Thoracic aorta (tissue), 2 donors: ENCODE measurements at places on chromosomes 12 and 14. TPM values are rescaled to one million over a fixed set of nuclear protein-coding genes. Genes with fewer than 3 reads are reported as not detected.
A peak's percentile ranks its signal among the peaks of the same experiment; 100 is the strongest.

GRCh38 chr12:15859116-15859515 lies 23.1 kb upstream of the STRAP start:
- DNase-seq = no peak
- no peaks in the 10 kb centered on the region for H3K36me3 ChIP-seq
- no peak overlapping the region for H3K4me3 ChIP-seq
- H3K4me1 ChIP-seq = peaks cover 3% of the 10 kb centered on the region
- H3K27ac ChIP-seq = no peak overlapping the region

Gene ACSS3
- 30.0 TPM for total RNA-seq

- H3K4me3 ChIP-seq = no peak overlapping the region
- H3K27me3 ChIP-seq = no peaks in the 10 kb centered on the region
- no peaks in the 10 kb centered on the region for H3K4me1 ChIP-seq
- H3K27ac ChIP-seq = no peak overlapping the region
Observed at GRCh38 chr12:109760031-109760929, 46.7 kb downstream of the FAM222A start.

- H3K27me3 ChIP-seq = no peaks in the 10 kb centered on the region
- no peaks in the 10 kb centered on the region for H3K36me3 ChIP-seq
- no peaks in the 10 kb centered on the region for H3K4me1 ChIP-seq
- H3K4me3 ChIP-seq = no peak overlapping the region
Observed at GRCh38 chr12:131034631-131035244, 81.0 kb downstream of the ADGRD1 start.

Gene GPR135
- 20.3 TPM for total RNA-seq

DNA sequence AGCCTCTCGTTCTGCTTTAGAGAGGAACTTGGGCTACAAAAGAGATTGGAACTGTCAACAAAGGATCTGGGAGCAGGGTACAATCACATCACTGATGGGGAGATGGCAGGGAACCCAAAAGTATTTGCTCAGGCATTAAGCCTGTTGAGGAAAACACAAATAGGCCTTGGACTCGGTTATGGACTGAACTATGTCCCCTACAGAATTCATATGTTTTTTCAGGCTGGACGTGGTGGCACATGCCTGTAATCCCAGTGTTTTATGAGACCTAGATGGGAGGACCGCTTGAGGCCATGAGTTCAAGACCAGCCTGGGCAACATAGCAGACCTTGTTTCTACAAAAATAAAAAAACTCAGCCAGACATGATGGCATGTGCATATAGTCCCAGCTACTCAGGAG lies 13.9 kb downstream of the DDX23 start:
- no peak overlapping the region for H3K27ac ChIP-seq
- H3K4me1 ChIP-seq = no peaks in the 10 kb centered on the region
- H3K36me3 ChIP-seq = peaks cover 71% of the 10 kb centered on the region
- no peak overlapping the region for H3K4me3 ChIP-seq
- no peaks in the 10 kb centered on the region for H3K27me3 ChIP-seq

GRCh38 chr12:121214855-121215745 lies 5.2 kb downstream of the P2RX4 start:
- no peak for DNase-seq
- peaks cover 3% of the 10 kb centered on the region for H3K36me3 ChIP-seq
- no peak overlapping the region for H3K4me3 ChIP-seq
- peaks cover 6% of the 10 kb centered on the region for H3K4me1 ChIP-seq
- H3K27me3 ChIP-seq = no peaks in the 10 kb centered on the region

Gene BCAT1
- 24.9 TPM for total RNA-seq

- no peak overlapping the region for H3K4me3 ChIP-seq
- no peak overlapping the region for H3K27ac ChIP-seq
- no peaks in the 10 kb centered on the region for H3K27me3 ChIP-seq
- no peaks in the 10 kb centered on the region for H3K36me3 ChIP-seq
- no peak for DNase-seq
Observed at GRCh38 chr14:76643887-76644286, 117.4 kb upstream of the VASH1 start.

Gene RNASE7
- 0.27 TPM for total RNA-seq

GRCh38 chr12:49767333-49767732 lies 26.0 kb downstream of the TMBIM6 start:
- no peak overlapping the region for H3K4me3 ChIP-seq
- no peaks in the 10 kb centered on the region for H3K27me3 ChIP-seq
- H3K4me1 ChIP-seq = no peaks in the 10 kb centered on the region
- no peak for DNase-seq
- no peak overlapping the region for H3K27ac ChIP-seq

DNA sequence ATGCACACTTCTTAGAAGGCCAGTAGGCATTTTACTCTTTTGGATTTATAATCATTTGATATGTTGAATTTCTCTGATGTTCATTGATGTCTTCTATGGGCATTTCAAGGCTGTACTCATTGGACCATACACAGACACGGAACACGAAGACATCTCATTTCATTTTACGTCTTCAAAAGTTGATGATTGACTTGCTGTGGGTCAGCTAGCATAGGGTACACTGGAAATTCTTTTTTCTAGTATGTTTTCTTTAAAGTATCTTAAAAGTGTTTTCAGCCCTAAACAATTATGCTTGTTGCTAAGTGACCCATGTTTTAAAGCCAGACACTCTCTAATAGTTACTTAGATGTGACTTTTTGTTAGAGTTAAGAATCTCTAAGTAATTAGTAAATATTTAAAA lies 16.3 kb downstream of the TRHDE start:
- DNase-seq = no peak
- H3K4me1 ChIP-seq = no peaks in the 10 kb centered on the region
- H3K27me3 ChIP-seq = no peaks in the 10 kb centered on the region
- H3K36me3 ChIP-seq = no peaks in the 10 kb centered on the region
- H3K27ac ChIP-seq = no peak overlapping the region
- no peak overlapping the region for H3K4me3 ChIP-seq

Gene IFNG-AS1
- not detected for total RNA-seq

GRCh38 chr12:115160271-115161128 lies 476.5 kb upstream of the TBX3 start:
- no peak overlapping the region for H3K27ac ChIP-seq
- no peak overlapping the region for H3K4me3 ChIP-seq
- no peaks in the 10 kb centered on the region for H3K4me1 ChIP-seq
- no peaks in the 10 kb centered on the region for H3K27me3 ChIP-seq

GRCh38 chr12:25960143-25960542 lies 1.7 kb downstream of the RASSF8 start:
- peak overlapping the region; percentile 88 for H3K4me3 ChIP-seq
- H3K4me1 ChIP-seq = peaks cover 19% of the 10 kb centered on the region

DNA sequence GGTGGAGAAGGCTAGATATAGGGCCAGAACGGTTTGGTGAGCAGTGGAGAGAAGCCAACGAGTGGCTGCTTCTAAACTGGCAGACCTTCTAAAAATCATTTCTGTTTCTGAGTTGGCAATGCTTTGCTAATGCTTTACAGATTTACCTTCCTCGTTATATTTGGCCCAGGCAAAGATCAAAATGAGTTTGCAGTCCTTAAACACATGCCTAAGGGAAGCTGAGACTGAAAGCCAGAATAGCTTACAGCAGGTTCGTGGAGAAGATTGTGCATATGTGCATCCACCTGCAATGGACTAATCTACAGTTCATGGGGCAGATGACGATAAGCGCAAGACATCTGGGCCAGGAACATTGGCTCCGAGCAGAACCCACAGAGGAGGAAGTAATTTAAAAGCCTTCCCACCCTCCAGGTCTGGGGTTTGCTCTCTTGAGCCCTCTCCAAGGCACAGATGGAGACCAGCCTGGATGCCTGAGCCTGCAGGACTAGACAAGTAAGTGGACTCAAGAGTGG lies 99.4 kb downstream of the NINJ2 start:
- peaks cover 5% of the 10 kb centered on the region for H3K4me1 ChIP-seq
- H3K4me3 ChIP-seq = no peak overlapping the region
- peaks cover 5% of the 10 kb centered on the region for H3K36me3 ChIP-seq
- H3K27me3 ChIP-seq = no peaks in the 10 kb centered on the region
- peak overlapping the region; percentile 8 for H3K27ac ChIP-seq

GRCh38 chr12:122740351-122740750 lies 9.7 kb upstream of the HCAR1 start:
- no peak for DNase-seq
- H3K27ac ChIP-seq = no peak overlapping the region
- no peaks in the 10 kb centered on the region for H3K27me3 ChIP-seq
- no peaks in the 10 kb centered on the region for H3K4me1 ChIP-seq

DNA sequence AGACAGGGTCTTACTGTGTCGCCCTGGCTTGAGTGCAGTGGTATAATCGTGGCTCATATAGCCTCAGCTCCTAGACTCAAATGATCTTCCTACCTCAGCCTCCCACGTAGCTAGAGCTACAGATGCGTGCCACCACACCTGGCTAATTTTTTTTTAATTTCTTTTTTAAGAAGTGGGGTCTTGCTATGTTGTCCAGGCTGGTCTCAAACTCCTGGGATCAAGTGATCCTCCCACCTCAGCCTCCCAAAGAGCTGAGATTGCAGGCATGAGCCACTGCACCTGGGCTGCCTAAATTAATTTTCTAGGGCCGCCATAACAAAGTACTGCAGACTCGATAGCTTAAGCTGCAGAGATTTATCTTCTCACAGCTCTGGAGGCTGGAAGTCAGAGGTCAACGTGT lies 9.1 kb downstream of the LTBR start:
- peak overlapping the region; percentile 54 for H3K27ac ChIP-seq
- H3K4me1 ChIP-seq = peaks cover 17% of the 10 kb centered on the region
- no peak for DNase-seq
- no peaks in the 10 kb centered on the region for H3K27me3 ChIP-seq
- H3K4me3 ChIP-seq = no peak overlapping the region

Gene BCL11B
- 6.2 TPM for total RNA-seq

- no peak overlapping the region for H3K4me3 ChIP-seq
- H3K27me3 ChIP-seq = no peaks in the 10 kb centered on the region
- H3K36me3 ChIP-seq = no peaks in the 10 kb centered on the region
- DNase-seq = no peak
Observed at GRCh38 chr14:28673056-28673455, 93.5 kb upstream of the FOXG1 start.

DNA sequence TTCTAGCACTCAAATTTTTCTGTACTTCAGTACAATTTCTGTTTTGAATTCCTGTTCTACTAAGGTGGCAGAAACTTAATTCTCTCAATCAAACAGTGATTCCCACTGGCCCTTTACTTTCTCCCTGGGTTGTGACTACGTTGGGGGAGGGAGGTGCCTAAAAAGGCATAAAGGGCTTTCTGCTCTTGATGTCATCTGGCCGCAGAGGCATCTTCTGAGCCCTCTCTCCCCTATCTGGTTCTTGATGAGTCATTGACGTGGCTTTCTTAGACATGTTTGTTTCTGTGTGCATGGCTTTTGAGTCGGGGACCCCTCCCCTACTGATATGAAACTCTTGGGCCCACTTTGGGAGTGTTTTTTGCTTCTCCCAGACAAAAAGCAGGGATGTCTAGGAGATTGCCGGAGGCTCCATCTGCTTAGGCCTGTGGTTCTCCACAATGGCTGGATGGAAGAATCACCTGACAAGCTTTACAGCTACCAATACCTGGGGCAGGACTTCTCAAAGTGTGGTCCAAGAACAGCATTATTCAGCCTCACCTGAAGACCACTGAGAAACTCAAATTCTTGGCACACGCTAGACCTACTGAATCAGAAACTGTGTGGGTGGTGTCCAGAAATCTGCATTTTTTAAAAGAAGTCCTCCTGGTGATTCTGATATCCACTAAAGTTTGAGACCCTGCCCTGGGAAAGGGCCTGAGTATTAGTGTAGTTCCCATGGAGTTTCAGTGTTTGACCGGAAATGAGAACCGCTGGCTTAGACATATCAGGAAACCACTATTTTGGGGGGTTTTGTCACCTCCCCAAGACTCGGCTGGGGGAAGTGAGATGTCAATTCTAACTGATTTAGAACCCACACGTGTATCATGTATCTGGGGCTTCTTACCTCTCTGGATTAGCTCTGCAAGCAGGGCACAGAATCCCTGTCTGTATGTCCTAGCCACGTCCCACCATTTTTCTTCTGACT lies 395.7 kb upstream of the PDE3A start:
- no peak for DNase-seq
- peaks cover 55% of the 10 kb centered on the region for H3K4me1 ChIP-seq
- no peaks in the 10 kb centered on the region for H3K27me3 ChIP-seq
- H3K27ac ChIP-seq = peak overlapping the region; percentile 61
- no peaks in the 10 kb centered on the region for H3K36me3 ChIP-seq

Gene POTEG
- total RNA-seq = not detected

DNA sequence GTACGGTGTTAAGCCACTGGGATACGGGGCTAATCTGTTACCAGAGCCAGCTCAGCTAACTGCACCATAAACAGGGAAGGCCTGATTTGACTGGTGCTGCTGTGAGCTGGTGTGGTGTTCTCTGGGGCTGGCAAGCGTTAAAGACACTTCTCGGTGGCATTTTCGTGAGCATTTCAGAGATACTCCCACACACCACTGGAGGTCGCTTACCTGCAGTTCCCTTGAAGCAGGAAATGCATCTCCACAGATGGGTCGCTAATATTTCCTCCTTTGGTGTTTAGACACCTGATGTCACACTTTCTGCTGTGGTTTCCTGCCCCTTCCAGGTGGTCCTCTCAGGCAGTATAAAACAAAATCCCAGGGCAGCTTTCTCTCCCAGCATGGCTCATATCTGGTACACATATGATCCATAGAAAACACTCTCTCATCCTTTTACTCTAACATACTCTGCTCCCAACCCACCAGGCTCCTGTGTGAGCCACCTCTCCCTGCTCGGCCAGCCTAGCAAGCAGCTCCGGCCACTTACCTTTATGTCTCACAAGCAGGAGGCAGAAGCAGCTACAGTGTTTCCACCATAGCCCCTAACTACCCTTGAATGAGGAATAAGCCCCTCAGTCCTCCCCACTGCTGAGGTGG lies 129.9 kb upstream of the GRIN2B start:
- DNase-seq = no peak
- H3K27ac ChIP-seq = no peak overlapping the region
- H3K4me1 ChIP-seq = no peaks in the 10 kb centered on the region
- H3K36me3 ChIP-seq = no peaks in the 10 kb centered on the region

Gene PRR4
- 22.7 TPM for total RNA-seq

- no peaks in the 10 kb centered on the region for H3K27me3 ChIP-seq
- H3K36me3 ChIP-seq = no peaks in the 10 kb centered on the region
- H3K27ac ChIP-seq = no peak overlapping the region
- DNase-seq = no peak
- no peak overlapping the region for H3K4me3 ChIP-seq
- no peaks in the 10 kb centered on the region for H3K4me1 ChIP-seq
Observed at GRCh38 chr12:108875682-108876361, 4.1 kb upstream of the DAO start.

DNA sequence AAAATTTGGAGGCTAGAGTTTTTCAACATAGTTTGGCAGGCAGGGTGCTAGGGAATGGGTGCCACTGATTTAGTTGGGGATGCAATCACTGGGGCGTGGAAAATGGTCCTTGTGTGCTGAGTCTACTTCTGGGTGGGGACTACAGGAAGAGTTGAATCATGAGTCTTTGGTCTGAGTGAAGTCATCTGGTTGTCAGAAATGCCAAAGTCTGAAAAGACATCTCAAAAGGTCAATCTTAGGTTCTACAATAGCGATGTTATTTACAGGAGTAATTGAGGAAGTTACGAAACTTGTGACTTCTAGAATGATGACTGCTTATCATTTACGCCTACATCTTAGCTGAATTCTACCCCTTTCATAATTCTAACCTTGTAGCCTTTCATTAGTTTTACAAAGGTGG lies 209.1 kb downstream of the NUBPL start:
- no peaks in the 10 kb centered on the region for H3K4me1 ChIP-seq
- no peak overlapping the region for H3K27ac ChIP-seq
- no peaks in the 10 kb centered on the region for H3K36me3 ChIP-seq

Gene PLBD1
- 7.0 TPM for total RNA-seq

- H3K27me3 ChIP-seq = no peaks in the 10 kb centered on the region
- no peak for DNase-seq
- no peaks in the 10 kb centered on the region for H3K4me1 ChIP-seq
- H3K27ac ChIP-seq = no peak overlapping the region
- no peak overlapping the region for H3K4me3 ChIP-seq
Observed at GRCh38 chr12:1906579-1906978, 11.9 kb downstream of the CACNA2D4 start.

Gene GRIN2B
- total RNA-seq = not detected
